Osteoblast (primary cell): ENCODE measurements at places on chromosomes 12 and 14. TPM values are rescaled to one million over a fixed set of nuclear protein-coding genes. Genes with fewer than 3 reads are reported as not detected.

TRAF3 gene
- 19.5 and 23.3 TPM in 2 replicates for total RNA-seq

AICDA gene
- total RNA-seq, result not detected in 2 replicates

DNA sequence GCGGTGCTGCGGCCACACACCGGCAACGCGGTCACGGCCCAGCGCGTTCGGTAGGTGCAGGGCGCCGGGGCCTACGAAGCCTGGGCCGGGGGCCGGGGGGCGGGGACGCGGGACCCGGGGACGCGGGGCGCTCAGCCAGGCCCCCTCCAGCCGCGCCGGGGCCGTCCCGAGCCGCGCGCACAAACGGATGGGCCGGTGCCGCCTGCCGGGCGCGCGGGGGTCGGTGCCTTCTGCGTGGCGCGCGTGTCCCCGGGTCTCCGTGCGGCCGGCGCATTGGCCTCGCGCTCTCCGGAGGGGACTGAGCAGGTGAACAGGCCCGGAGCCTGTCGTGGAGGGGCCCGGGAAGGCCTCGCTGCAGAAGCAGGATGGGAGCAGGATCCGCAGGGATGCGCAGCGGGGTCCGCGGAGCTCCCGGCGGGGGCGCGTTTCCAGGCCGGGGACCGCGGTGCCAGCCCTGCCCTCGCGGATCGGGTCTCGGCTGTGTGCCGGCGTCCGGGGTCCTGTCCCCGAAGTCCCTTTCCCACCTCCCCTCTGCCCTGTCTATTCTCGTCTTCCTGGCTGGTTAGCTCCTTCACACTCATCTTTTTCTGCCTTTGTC lies 421 bp downstream of the GLT1D1 start:
- peak; percentile 49 for DNase-seq
- no peaks in the 10 kb centered on the region for H3K36me3 ChIP-seq
- H3K27ac ChIP-seq, result no peak overlapping the region
- no peaks in the 10 kb centered on the region for H3K4me1 ChIP-seq

LALBA gene
- not detected in 2 replicates for total RNA-seq

DNA sequence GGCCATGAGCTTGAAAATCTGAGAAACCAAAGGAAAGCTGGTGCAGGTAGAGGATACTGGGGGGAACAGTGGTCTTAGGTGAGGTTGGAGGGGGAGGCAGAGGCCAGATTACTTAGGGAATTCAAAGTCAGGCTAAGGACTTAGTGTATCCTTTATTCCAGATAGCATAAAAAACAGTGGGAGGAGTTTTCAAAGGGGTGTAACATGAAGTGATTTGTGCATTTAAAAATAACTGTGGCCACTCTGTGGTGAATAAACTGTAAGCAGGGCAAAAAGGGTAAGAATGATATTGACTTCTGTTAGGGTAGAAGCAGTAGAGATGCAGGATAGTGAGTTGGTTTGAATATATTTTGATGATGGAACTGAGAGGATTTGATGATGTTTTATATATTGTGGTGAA lies 313.2 kb downstream of the EMP1 start:
- H3K4me3 ChIP-seq, result no peak overlapping the region
- no peaks in the 10 kb centered on the region for H3K36me3 ChIP-seq
- no peaks in the 10 kb centered on the region for H3K4me1 ChIP-seq
- no peak overlapping the region for H3K27ac ChIP-seq
- H3K27me3 ChIP-seq, result no peaks in the 10 kb centered on the region
- DNase-seq, result no peak

GRCh38 chr12:11885261-11886038 lies 185.3 kb upstream of the BCL2L14 start:
- H3K4me1 ChIP-seq, result peaks cover 25% of the 10 kb centered on the region
- no peak overlapping the region for H3K4me3 ChIP-seq
- DNase-seq, result peak; percentile 66
- H3K27ac ChIP-seq, result peak overlapping the region; percentile 40
- peaks cover 23% of the 10 kb centered on the region for H3K36me3 ChIP-seq
- H3K27me3 ChIP-seq, result no peaks in the 10 kb centered on the region

DNA sequence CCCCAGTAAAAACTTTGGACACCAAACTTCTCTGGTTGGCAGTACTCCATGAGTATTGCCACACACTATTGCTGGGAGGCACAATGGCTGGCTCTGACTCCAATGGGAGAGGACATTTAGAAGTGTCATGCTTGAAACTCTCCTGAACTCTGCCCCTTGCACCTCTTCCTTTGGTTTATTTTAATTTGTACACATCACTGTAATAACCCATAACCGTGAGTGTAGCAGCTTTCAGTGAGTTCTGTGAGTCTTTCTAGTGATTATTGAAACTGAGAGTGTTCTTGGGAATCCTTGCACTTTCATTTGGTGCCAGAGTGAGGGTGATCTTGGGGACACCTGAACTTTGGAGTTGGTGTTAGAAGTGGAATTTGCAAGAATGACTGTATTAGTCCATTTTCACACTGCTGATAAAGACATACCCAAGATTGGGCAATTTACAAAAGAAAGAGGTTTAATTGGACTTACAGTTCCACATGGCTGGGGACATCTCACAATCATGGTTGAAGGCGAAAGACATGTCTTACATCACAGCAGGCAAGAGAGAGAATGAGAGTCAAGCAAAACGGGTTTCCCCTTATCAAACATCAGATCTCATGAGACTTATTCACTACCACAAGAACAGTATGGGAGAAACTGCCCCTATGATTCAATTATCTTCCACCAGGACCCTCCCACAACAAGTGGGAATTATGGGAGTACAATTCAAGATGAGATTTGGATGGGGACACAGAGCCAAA lies 41.3 kb upstream of the CEP83 start:
- no peaks in the 10 kb centered on the region for H3K4me1 ChIP-seq
- H3K4me3 ChIP-seq, result no peak overlapping the region
- H3K27ac ChIP-seq, result no peak overlapping the region
- H3K36me3 ChIP-seq, result no peaks in the 10 kb centered on the region

DNA sequence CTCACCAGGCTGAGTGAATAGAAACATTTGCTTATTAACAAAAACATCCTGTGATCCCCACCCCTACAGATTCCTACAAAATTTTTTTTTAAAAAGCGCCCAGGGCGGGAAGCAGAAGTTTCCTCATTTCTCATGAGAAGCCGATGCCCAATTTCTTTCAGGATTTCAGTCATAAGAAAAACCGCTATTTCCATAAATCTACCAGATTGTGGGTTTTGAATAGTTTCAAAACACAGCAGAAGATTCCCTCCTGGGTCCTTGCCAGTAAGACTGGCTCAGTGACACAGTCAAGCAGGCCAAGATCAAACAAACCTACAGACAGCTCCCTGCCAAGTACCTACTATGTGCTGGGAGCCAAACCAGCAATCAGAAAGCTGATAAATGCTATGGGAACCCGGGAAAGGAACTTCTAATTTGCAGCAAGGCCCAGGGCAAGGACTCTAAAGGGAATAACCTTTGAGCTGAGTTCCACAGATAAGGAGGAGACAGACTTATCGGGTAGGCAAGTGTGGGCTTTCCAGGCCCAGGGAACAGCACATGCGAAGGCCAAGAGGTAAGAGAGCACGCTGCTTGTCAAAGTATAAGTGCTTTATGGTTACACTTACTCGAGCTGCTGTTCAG lies 68.7 kb downstream of the CCDC88C start:
- peaks cover 5% of the 10 kb centered on the region for H3K27me3 ChIP-seq
- peak; percentile 29 for DNase-seq
- H3K4me1 ChIP-seq, result peaks cover 9% of the 10 kb centered on the region

DNA sequence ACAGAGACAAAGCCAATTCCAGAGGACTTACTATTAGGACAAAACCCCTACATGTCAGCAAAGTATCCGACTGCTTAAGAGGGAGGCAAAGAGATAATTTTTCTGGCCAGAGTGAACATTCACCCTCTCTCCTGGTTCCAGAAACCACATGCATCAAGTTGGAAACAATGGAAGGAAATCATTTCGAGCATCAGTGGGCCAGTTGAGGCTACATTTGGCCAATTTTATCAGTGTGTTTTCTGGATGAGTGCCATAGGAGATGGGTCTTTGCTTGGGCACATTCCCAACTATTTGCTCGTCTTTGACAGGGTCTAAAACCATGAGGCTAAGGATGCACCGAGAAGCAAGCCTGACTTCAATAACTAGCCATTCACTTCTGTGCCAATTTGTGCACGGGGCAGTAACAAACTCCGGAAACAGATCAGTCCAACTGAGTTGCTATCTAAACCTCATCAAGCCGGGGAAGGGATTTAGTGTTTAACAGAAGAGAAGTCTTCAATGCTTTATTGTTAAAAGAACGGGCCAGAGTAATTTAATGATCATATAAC lies 17.4 kb downstream of the EGLN3 start:
- H3K36me3 ChIP-seq, result no peaks in the 10 kb centered on the region
- no peak overlapping the region for H3K4me3 ChIP-seq
- H3K27me3 ChIP-seq, result no peaks in the 10 kb centered on the region
- H3K4me1 ChIP-seq, result no peaks in the 10 kb centered on the region

CLEC6A gene
- not detected in 2 replicates for total RNA-seq

PAX9 gene
- total RNA-seq, result under 0.01 TPM in 1 of 2 replicates, not detected in the other

- DNase-seq, result no peak
- H3K27me3 ChIP-seq, result no peaks in the 10 kb centered on the region
- H3K27ac ChIP-seq, result no peak overlapping the region
- peaks cover 1% of the 10 kb centered on the region for H3K4me1 ChIP-seq
- H3K36me3 ChIP-seq, result no peaks in the 10 kb centered on the region
Measured at GRCh38 chr12:67451206-67451605, 182.0 kb downstream of the CAND1 start.

NR4A1 gene
- total RNA-seq, result 3.3 and 3.5 TPM in 2 replicates

- peaks cover 33% of the 10 kb centered on the region for H3K4me1 ChIP-seq
- no peak overlapping the region for H3K4me3 ChIP-seq
- H3K36me3 ChIP-seq, result peaks cover 1% of the 10 kb centered on the region
- no peaks in the 10 kb centered on the region for H3K27me3 ChIP-seq
- peak overlapping the region; percentile 89 for H3K27ac ChIP-seq
- no peak for DNase-seq
Measured at GRCh38 chr12:124938108-124938507, 23.7 kb upstream of the UBC start.

CCDC60 gene
- not detected in 2 replicates for total RNA-seq

- no peaks in the 10 kb centered on the region for H3K36me3 ChIP-seq
- H3K4me1 ChIP-seq, result no peaks in the 10 kb centered on the region
- H3K4me3 ChIP-seq, result no peak overlapping the region
- no peak overlapping the region for H3K27ac ChIP-seq
- no peak for DNase-seq
- H3K27me3 ChIP-seq, result no peaks in the 10 kb centered on the region
Measured at GRCh38 chr14:90451443-90451842, 54.6 kb downstream of the CALM1 start.

HOTAIR gene
- total RNA-seq, result 0.72 and 1.2 TPM in 2 replicates

DNA sequence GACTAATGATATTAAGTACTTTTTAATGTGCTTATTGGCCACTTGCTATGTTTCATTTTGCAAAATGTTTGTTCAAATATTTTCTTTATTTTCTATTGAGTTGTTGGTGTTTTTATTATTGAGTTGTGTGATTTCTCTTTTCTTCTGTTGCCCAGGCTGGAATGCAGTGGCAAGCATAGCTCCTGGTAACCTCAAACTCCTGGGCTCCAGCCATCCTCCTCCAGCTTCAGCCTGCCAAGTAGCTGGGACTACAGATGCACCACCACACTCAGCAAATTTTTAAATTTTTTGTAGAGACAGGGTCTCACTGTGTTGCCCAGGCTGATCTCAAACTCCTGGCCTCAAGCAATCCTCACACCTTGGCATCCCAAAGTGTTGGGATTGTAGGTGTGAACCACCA lies 199.2 kb downstream of the NOVA1 start:
- no peak overlapping the region for H3K27ac ChIP-seq
- no peak overlapping the region for H3K4me3 ChIP-seq
- DNase-seq, result no peak
- no peaks in the 10 kb centered on the region for H3K27me3 ChIP-seq
- H3K4me1 ChIP-seq, result no peaks in the 10 kb centered on the region
- no peaks in the 10 kb centered on the region for H3K36me3 ChIP-seq
